ENCODE measurements at places on chromosomes 7 and 10.

GRCh38 chr10:116311016-116311415 lies 13.2 kb upstream of the CCDC172 start:
- no peak for DNase-seq

- DNase-seq = no peak
Measured at GRCh38 chr7:141906285-141906684, 9.9 kb upstream of the OR9A4 start.

DNA sequence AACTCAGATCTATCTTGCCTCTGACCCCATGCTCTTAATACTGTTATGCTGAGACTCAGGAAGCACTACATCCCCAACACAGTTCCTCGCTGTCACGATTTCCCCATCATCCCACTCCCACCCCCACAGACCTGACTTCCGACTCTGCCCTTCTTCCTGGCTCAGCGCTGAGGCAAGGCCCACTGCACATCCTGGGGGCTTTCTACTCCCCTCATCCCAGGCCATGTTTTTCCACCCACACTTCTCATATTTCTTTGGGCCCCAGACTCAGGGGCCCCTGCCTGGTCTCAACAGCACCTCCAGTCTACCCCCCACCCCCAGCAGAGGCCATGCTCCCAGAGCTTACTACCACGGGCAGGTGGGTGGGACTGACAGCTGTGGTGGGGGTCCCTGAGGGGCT lies 7.7 kb upstream of the NDST2 start:
- DNase-seq = no peak

GRCh38 chr7:86913709-86914108 lies 145.7 kb downstream of the ELAPOR2 start:
- DNase-seq = no peak

DNA sequence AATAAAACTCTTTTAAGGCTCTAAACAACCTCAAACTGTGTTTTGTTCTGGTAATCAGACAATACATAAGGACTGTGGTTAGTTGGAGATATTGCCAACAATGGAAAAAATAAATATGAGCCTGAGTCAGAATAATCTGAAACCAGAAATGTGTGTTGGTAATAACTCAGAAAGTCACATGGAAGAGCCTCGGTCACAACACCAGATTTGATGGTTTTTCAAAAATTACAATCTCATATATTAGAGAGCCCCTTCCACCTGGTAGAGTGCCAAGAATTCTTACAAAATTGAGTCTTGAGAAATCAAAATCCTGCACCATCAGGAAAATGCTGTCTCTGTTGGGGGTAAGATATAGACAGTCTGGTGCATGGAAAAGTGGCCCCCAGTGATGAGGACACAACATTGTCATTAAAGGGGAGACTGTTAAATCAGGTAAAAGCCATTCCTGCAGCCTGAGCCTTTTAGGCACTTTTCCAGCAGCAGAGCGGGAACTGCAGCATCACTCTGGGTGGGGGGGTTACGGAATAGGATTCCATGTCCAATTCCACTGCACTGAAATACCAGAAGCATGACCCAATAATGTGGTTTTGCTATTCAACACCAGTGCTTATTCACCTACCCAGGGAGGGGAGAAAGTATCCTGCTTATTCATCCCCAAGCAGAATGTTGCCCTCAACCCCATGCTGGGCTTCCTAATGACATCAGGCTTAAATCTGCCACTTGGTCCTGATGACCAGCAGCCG lies 9.5 kb upstream of the ADAM12 start:
- no peak for DNase-seq

DNA sequence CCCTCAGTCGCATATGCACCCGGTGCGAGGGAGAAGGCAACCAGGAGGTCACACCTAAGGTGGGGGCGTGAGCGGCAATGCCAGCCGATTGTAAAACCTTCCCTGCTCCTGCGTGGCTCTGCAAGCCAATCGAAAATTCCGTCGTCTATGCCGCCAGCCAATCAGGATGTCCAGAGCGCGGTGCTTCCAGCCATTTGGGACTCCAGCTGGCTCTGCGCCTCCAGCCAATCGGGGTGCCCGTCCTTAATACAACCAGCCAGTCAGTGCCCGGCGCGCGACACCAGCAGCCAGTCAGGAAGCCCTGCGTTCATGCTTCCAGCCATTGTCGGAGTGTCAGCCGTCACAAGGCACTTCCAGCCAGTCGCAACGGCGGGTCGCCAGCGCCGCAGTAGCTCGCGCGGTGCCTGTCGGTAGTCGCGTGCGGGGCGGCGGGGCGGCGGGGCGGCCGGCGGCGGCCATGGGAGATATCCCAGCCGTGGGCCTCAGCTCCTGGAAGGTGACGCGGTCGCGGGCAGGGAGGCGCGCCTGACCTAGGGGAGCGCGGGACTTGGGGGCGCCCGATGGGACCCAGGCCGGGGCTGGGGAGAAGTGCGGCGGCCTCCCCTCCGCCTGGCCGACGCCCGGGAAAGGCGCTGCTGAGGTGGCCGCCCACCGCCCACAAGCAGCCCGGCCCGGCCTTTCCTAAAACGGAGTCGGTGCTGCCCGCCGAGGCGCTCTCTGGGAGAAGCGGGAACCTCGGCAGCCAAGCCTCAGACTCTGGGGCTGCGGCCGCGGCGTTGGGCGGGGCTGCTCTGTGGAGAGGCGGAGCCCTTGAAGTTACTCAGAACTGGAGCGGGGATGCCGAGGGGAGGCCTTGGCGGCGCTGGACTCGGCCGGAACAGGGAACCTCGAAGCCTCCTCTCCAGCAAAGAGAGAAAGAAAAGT lies at the start of gene AKR1E2:
Gene AKR1E2 (plus strand): TSS at position 340 of the 924 bp plus-strand sequence. CDS start 118 bp downstream, at position 458.
- DNase-seq = peak; percentile 83

Data from stimulated activated naive CD4-positive, alpha-beta T cell (primary cell).